ENCODE measurements at places on chromosomes 2 and 18. TPM values are rescaled to one million over a fixed set of nuclear protein-coding genes. Genes with fewer than 3 reads are reported as not detected.
A peak's percentile ranks its signal among the peaks of the same experiment; 100 is the strongest.

GRCh38 chr2:88837511-88838160 lies 146.2 kb downstream of the RPIA start:
- peaks cover 2% of the 10 kb centered on the region for H3K27me3 ChIP-seq
- H3K36me3 ChIP-seq, result no peaks in the 10 kb centered on the region
- no peaks in the 10 kb centered on the region for H3K4me1 ChIP-seq
- H3K27ac ChIP-seq, result no peak overlapping the region

DNA sequence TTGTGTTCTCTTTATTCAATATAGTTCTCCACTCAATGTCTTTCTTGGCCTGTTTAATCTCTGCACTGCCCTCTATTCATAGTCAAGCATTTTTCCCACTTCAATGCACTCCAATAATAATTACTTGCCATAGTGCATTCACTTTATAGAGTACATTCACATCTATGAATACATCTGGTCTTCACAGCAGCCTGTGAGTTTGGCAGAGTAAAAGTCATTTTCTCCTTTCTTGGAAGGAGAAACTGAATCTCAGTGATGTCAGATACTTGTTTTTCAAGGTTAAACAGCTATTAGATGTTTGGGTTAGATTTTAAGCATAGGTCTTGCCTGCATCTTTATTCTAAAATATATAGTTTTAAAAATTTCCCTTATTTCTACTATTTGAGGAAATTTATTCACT lies 373.2 kb downstream of the TRIB2 start:
- no peak overlapping the region for H3K27ac ChIP-seq
- no peak for DNase-seq
- no peaks in the 10 kb centered on the region for H3K4me1 ChIP-seq
- H3K27me3 ChIP-seq, result peaks cover 18% of the 10 kb centered on the region
- H3K36me3 ChIP-seq, result no peaks in the 10 kb centered on the region

- DNase-seq, result no peak
- no peak overlapping the region for H3K4me3 ChIP-seq
- H3K27ac ChIP-seq, result peak overlapping the region; percentile 48
- H3K36me3 ChIP-seq, result peaks cover 7% of the 10 kb centered on the region
- peaks cover 41% of the 10 kb centered on the region for H3K4me1 ChIP-seq
- H3K27me3 ChIP-seq, result no peaks in the 10 kb centered on the region
These were observed 231.8 kb upstream of the RBBP8 start for GRCh38 chr18:22701326-22701725.

Gene AAK1
- total RNA-seq, result 66.4 TPM

Gene TFCP2L1
- 0.16 TPM for total RNA-seq

Gene REEP1
- total RNA-seq, result 1.8 TPM
